A172 (cell line): ENCODE measurements at places on chromosomes 7 and 10.

DNA sequence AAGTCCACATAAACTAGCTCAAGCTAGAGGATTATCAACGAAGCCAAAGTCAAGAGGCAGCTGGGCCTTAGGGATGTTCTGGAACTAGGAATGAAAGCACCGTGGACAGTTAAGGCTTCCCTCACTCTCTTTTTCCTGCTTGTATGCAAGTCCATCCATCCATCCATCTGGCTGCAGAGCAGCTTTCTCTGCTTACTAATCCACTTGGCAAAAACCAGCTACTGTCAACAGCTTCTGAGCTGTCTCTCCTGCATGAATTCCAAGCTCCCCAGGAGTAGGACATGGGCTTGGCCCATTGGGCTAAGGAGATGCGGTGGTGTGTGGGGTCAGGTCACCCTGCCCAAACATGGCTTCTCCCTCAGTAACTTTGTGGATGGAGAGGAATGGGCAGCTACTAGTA is 66.2 kb downstream of the NAMPT start:
- no peak for DNase-seq

DNA sequence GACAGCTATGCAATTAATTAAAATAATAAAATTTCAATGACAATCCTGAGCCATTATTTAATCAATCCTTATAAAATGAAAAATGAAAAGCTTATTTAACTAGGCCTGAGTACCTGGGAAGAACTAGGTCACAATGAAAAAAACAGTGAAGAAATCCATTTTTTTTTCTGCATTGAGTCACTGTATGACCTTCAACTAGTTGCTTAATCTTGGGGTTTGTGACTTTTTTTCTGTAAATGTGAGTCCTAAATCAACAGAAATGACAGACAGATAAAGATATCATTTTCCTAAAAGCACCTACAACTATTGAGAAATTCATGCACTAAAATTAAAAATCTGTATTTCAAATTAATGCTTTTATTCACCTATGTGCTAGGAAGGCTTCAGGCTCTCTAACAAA is 96.8 kb downstream of the TMEM26 start:
- no peak for DNase-seq

GRCh38 chr7:91083855-91084644 is 180.2 kb upstream of the FZD1 start:
- no peak for DNase-seq

DNA sequence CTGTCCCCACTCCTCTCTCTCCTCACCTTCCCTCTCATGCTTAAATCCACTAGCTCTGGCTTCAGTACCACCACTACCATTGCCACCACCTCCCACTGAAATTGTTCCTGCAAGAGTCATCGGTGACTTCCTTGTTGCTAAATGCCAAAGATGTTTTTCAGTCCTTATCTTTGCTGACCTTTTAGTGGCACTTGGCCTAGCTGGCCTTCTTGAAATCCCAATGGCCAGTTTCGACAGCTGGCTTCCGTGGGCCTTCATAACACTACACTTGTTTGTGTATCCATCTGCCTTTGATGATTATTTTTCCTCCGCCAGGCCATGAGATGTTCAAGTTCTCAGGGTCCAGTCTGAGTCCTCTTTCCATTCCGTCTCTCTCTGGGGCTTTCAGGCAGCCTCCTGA is 118.2 kb upstream of the NANOS1 start:
- DNase-seq, result peak; percentile 84

GRCh38 chr10:17415046-17415658 is 39.2 kb downstream of the ST8SIA6 start:
- no peak for DNase-seq

GRCh38 chr7:44693641-44694313 is 54.9 kb upstream of the ZMIZ2 start:
- DNase-seq, result peak; percentile 91

DNA sequence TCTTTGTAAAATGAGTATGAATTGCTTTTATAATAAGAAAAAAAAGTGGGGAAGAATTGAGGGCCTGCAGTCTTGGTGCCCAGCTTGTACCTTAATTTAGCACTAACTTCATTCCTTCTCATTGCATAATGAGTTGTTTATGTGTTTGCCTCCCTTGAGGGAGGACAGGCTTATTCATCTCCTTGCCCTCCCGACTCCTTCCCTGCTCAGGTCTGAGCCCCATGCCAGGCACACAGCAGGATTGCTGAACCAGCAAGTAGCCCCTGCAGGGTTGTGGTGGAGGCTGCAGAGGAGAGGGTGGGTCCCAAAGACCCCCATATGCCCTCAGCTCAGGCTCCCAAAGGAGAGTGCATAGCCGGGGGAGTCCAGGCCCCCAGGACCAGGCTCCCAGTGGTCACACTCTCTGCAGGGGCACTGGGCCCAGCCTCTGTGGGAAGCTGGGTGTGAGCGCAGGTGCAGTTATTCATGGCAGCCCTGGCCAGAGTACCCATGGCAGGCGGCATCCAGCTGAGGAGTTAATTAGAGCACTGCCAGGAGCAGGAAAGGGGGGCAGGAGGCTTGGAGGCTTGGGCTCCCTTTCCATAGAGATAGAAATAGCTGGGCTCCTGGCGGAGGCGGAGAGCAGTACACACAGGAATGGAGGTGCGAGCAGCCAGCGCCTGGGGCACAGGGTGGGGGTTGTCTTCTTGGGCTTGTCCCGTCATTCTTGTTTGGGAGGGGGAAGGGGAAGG is 28.2 kb upstream of the GOLGA7B start:
- peak; percentile 51 for DNase-seq
